ENCODE measurements at places on chromosomes 4 and X.

DNA sequence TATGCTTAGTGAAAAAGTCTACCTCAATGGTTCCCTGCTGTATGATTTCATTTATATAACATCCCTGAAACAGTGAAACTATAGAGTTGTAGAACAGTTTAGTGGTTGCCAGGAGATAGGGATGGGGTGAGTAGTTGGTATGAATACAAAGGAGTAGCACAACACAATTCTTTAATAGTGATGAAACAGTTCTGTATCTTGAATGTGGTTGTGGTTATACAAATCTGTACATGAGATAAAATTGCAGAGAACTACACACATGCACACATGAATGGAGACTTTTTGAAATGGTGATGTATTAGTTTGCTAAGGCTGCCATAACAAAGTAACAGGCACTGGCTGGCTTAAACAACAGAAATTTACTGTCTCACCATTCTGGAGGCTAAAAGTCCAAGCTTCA, 677.1 kb downstream of the ADGRL3 start:
- no peaks in the 10 kb centered on the region for H3K4me1 ChIP-seq
- DNase-seq = no peak
- no peak overlapping the region for H3K4me3 ChIP-seq
- H3K27ac ChIP-seq = no peak overlapping the region
- no peaks in the 10 kb centered on the region for H3K36me3 ChIP-seq
- H3K27me3 ChIP-seq = no peaks in the 10 kb centered on the region

GRCh38 chr4:54942721-54943120, 182.7 kb downstream of the KDR start:
- DNase-seq = no peak
- H3K27me3 ChIP-seq = no peaks in the 10 kb centered on the region
- H3K36me3 ChIP-seq = no peaks in the 10 kb centered on the region

GRCh38 chr4:139184129-139184528, 7.1 kb upstream of the ELF2 start:
- H3K27ac ChIP-seq = no peak overlapping the region
- no peaks in the 10 kb centered on the region for H3K36me3 ChIP-seq
- DNase-seq = no peak
- H3K27me3 ChIP-seq = no peaks in the 10 kb centered on the region
- peaks cover 3% of the 10 kb centered on the region for H3K4me1 ChIP-seq

DNA sequence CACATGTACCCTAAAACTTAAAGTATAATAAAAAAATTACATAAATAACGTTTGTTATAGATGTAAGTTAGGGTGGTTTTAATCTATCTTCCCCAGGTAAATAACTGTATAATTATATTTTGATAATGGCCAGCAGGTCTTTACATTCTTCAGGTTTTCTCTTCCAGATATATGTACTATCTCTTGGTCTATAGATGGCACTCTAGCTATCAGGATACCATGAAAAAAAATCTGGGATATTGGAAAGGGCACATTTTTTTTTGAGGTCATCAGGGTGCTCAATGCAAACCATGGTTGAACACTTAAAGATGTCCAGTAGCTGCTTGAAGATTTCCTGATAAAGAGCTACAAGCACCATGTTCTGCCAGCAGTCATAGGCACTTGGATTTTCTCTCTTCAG, 15.6 kb upstream of the ADH4 start:
- H3K4me1 ChIP-seq = no peaks in the 10 kb centered on the region
- DNase-seq = no peak
- H3K36me3 ChIP-seq = no peaks in the 10 kb centered on the region
- H3K4me3 ChIP-seq = no peak overlapping the region
- no peak overlapping the region for H3K27ac ChIP-seq

GRCh38 chrX:18666614-18667013, 5.3 kb downstream of the RS1 start:
- no peak overlapping the region for H3K27ac ChIP-seq
- no peak for DNase-seq
- H3K4me1 ChIP-seq = no peaks in the 10 kb centered on the region
- peaks cover 5% of the 10 kb centered on the region for H3K36me3 ChIP-seq
- H3K27me3 ChIP-seq = no peaks in the 10 kb centered on the region

DNA sequence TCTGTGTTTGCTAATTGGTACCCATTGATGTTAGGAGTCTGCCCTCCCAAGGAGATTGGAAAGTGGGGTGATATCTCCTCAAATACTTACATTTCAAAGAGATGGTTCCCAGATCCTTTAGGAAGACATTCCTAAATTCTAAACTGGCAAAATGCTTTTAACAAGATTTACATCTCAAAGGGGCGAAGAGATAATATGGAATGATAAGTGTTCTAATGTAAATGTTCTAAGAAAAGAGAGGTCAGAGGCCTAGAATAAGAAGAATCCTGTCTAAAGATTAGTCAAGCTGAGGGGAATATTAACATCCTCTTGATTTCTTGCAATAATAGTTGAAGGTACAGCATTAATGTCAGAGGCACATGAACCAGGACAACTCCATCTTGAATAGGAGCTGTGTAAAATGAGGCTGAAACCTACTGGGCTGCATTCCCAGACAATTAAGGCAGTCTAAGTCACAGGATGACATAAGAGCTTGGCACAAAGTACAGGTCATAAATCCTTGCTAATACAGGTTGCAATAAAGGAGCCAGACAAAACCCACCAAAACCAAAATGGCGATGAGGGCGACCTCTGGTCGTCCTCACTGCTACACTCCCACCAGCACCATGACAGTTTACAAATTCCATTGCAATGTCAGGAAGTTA, 2248.1 kb downstream of the ARAP2 start:
- peaks cover 8% of the 10 kb centered on the region for H3K4me1 ChIP-seq
- no peak overlapping the region for H3K4me3 ChIP-seq
- H3K27me3 ChIP-seq = no peaks in the 10 kb centered on the region
- no peak for DNase-seq

- no peaks in the 10 kb centered on the region for H3K36me3 ChIP-seq
- H3K4me1 ChIP-seq = no peaks in the 10 kb centered on the region
- H3K27me3 ChIP-seq = no peaks in the 10 kb centered on the region
- H3K4me3 ChIP-seq = no peak overlapping the region
Observed at GRCh38 chrX:54695231-54695630, 102.8 kb downstream of the ITIH6 start.

DNA sequence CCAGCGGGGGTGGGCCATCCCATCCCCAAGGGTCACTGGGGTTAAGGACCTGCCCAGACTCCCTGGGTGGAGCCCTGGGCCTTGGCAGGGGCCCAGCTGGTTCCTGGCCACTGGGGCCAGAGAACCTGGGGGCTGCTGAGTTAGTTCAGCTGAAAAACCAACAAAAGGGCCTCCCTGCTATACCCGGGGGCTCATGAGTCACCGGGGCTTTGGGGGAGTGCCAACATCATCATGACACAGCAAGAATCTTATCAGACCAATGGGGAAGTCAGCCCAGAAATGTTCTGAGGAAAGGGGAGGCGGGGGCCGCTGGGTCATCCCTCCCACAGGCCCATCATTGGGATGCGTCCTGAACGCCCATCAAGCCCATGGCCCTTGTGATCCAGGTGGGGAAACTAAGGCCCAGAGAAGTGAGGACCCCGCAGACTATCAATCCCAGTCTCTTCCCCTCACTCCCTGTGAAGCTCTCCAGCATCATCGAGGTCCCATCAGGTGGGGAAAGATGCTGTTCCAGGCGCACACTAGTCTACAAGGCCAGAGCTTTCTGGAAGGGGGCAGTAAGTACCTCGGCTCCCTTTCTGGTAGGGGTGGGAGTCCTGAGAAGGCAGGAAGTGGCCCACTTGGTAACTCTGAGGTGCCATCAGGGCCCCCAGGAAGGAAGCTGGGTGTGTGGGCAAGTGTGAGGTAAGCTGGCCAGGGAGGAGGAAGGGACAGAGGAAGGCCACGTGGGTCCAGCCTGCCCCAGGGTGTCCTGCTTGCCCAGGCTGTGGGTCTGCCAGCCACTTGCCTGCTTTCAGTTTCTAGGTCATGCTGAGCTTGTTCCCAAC, 4.5 kb downstream of the G6PD start:
- DNase-seq = no peak
- H3K36me3 ChIP-seq = no peaks in the 10 kb centered on the region
- peaks cover 10% of the 10 kb centered on the region for H3K4me1 ChIP-seq
- H3K27ac ChIP-seq = no peak overlapping the region
- no peak overlapping the region for H3K4me3 ChIP-seq

GRCh38 chr4:2428496-2429213, 9.9 kb downstream of the CFAP99 start:
- DNase-seq = peak; percentile 62
- no peaks in the 10 kb centered on the region for H3K36me3 ChIP-seq
- peaks cover 6% of the 10 kb centered on the region for H3K4me1 ChIP-seq
- H3K4me3 ChIP-seq = no peak overlapping the region
- no peak overlapping the region for H3K27ac ChIP-seq
- peaks cover 6% of the 10 kb centered on the region for H3K27me3 ChIP-seq

GRCh38 chr4:87835743-87836142, 3.0 kb downstream of the MEPE start:
- H3K4me1 ChIP-seq = no peaks in the 10 kb centered on the region
- peaks cover 6% of the 10 kb centered on the region for H3K27me3 ChIP-seq
- H3K36me3 ChIP-seq = no peaks in the 10 kb centered on the region
- no peak for DNase-seq
- H3K4me3 ChIP-seq = no peak overlapping the region
- no peak overlapping the region for H3K27ac ChIP-seq

GRCh38 chr4:79757600-79757999, 315.4 kb downstream of the ANTXR2 start:
- H3K27me3 ChIP-seq = no peaks in the 10 kb centered on the region
- no peaks in the 10 kb centered on the region for H3K36me3 ChIP-seq
- H3K4me1 ChIP-seq = no peaks in the 10 kb centered on the region
- DNase-seq = no peak

DNA sequence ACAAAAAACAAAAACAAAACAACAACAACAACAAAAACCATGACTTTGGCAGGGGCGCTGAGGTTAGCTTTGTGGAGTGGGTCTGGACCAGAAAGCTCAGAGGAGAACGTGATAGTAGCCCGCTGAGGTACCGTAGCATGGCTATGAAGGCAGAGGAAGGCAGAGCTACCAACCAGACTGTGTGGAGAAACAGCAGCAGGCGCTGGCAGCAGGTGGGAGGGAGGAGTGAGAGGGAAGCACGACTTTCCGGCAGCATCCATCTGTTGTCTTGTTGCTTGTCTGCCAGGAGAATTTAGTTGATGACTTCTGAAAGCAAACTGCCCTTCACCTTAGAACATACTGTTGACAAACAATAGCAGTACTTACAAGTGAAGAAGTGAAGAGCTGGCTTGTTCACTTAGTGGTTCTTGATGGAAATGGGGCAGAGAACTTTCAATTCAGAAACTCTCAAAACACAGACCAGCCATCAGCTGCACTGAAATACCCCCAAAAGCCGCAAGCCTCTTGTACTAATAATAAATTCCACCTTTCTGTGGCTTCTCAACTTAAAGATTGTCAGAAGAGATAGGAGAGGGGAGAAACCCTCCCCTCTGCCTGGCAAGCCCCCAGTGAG, 447.2 kb downstream of the SLITRK2 start:
- peak overlapping the region; percentile 43 for H3K4me3 ChIP-seq
- H3K36me3 ChIP-seq = no peaks in the 10 kb centered on the region
- no peak for DNase-seq
- H3K4me1 ChIP-seq = no peaks in the 10 kb centered on the region

GRCh38 chr4:134756421-134756820, 554.8 kb upstream of the PABPC4L start:
- no peak overlapping the region for H3K27ac ChIP-seq
- H3K27me3 ChIP-seq = no peaks in the 10 kb centered on the region
- H3K4me3 ChIP-seq = no peak overlapping the region
- no peaks in the 10 kb centered on the region for H3K36me3 ChIP-seq

DNA sequence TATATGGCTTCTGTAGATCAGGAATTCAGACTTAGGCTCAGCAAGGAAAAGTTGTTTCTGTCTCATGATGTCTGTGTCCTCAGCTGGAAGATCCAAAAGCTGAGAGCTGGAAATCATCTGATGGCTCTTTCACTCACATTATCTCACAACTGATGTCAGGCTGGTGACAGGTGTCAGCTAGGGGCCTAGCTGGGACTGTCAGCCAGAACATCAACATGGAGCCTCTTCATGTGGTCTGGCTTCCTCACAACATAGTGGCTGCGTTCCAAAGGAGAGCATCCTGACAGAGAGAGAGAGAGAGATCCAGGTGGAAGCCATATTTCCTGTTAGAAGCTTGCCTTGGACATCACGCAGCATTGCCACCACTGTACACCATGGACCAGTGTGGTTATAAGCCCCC, 10.6 kb upstream of the INTS6L start:
- H3K27me3 ChIP-seq = no peaks in the 10 kb centered on the region
- H3K4me1 ChIP-seq = no peaks in the 10 kb centered on the region
- DNase-seq = no peak
- H3K4me3 ChIP-seq = no peak overlapping the region
- H3K36me3 ChIP-seq = no peaks in the 10 kb centered on the region
- no peak overlapping the region for H3K27ac ChIP-seq

DNA sequence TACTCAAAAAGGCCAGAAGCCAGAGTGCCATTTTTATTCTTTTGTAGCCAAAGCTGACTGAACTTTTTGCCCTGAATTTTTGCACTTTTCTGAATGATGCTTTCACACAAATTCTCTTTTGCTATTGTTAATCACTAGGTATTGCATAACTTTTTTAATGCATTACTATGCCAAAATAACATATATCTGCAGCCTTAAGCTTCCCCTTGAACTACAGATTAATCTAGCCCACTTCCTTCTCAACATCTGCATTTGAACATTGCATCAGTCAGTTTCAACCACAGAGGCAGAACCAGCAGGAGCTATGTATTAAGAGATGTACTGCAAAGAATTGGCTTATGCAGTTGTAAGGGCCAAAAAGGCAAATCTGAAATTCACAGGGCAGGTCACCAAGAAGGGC, 197.6 kb upstream of the GYPA start:
- H3K4me1 ChIP-seq = peaks cover 19% of the 10 kb centered on the region
- no peaks in the 10 kb centered on the region for H3K36me3 ChIP-seq
- no peak for DNase-seq
- H3K4me3 ChIP-seq = no peak overlapping the region
- H3K27me3 ChIP-seq = no peaks in the 10 kb centered on the region

DNA sequence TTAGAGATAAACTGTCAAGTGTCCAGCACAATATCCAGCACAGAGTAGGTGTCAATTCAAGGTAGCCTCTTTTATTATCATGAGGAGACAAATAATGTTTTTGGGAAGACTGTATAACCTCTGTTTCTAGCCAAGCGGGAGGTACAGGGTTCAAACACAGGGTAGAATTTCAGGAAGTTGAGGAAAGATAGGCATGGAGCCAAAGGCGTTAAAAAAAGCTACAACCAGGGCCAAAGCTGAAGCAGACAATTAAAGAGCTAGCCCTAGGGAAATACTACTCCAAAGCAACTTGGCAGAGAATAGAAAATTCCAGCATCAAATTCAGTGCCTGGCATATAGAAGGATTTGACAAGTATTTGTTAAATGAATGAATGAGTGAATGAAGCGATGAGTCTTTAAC, 40.0 kb upstream of the CASK start:
- no peaks in the 10 kb centered on the region for H3K4me1 ChIP-seq
- H3K36me3 ChIP-seq = no peaks in the 10 kb centered on the region
- no peak overlapping the region for H3K4me3 ChIP-seq
- no peak overlapping the region for H3K27ac ChIP-seq
